Natural killer cell (primary cell): ENCODE measurements at places on chromosomes 3 and 15.

DNA sequence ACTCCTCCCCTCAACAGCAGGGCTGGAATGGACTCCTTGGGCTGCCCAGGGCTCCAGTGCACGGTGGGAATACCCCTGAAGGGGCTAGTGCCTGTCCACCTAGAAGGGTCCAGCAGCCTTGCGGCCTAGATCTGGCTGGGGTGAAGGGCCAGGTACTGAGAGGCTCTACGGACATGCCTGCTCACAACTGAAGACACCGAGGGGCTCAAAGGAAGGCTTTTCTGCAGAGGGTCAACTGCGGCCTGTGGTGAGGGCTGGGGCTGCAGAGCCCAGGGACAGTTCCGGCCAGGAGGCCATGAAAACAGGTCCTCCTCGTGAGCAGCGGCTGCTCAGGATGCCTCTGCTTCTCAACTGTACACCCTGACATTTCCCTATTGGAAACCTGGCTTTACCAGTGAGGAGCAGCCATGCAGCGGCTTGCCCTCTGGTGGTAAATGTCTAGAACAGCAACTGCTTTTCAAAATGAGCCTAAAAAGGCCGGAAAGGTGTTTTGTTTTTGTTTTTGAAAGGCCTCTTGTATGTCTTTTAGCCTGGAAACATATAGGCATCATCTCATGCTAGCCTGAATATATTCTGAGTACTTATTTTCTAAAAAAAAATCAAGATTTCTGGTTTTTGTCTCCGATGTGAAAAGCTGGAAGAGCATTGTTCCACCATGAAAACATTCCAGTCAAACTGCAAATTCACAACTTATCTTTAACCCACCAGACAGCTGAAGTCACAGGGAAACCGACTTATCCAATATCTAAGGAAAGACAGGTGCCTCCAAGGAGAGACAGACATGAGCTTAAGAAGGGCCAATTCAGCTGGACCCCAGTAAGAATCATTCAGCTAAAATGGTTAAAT is 163.4 kb downstream of the KLF13 start:
- H3K4me1 ChIP-seq, result peaks cover 19% of the 10 kb centered on the region
- no peak overlapping the region for H3K4me3 ChIP-seq
- no peak overlapping the region for H3K27ac ChIP-seq
- H3K27me3 ChIP-seq, result no peaks in the 10 kb centered on the region
- H3K36me3 ChIP-seq, result no peaks in the 10 kb centered on the region

DNA sequence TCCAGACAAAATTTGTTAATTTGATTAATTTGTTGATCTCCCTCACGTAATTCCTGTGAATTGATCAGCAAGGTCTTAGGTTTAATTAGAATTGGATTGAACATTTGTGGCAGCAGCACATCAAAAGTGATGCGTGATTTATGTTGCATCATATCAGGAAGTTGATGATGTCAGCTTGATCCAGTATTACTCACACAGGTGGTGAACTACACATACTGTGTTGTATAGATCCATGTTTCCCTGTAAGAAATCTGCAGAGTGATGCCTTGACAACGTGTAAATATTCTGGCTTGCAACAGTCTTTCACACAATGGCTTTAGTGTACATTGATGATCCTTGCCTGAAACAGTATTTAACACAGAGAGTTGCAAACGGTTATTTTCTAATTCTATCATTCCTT is 200.4 kb downstream of the ADAMTSL3 start:
- no peaks in the 10 kb centered on the region for H3K4me1 ChIP-seq
- H3K36me3 ChIP-seq, result no peaks in the 10 kb centered on the region
- H3K27ac ChIP-seq, result no peak overlapping the region
- H3K4me3 ChIP-seq, result no peak overlapping the region
- no peaks in the 10 kb centered on the region for H3K27me3 ChIP-seq

GRCh38 chr3:73072634-73073033 is 11.2 kb downstream of the EBLN2 start:
- no peaks in the 10 kb centered on the region for H3K27me3 ChIP-seq
- H3K36me3 ChIP-seq, result no peaks in the 10 kb centered on the region
- H3K27ac ChIP-seq, result no peak overlapping the region
- no peak overlapping the region for H3K4me3 ChIP-seq
- peaks cover 18% of the 10 kb centered on the region for H3K4me1 ChIP-seq

DNA sequence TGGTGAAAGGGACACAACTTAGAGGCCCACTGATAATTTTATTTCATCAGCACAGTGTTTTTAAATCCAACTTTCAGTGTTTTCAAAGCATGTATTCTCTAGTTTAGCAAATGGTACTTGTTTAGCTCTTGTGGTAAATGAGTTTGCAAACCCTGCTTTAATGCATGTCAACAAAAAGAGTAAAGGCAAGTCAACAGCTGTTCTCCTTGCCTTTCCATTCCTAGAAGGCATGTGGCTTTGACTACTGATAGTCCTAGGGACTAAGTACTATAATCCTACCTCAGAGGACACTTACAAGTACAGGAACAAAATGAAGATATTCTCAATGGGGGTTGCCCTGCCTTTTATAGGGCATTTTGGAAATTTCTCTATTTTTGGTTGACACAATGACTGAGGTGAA is 13.1 kb downstream of the NPTN start:
- no peaks in the 10 kb centered on the region for H3K4me1 ChIP-seq
- no peak overlapping the region for H3K4me3 ChIP-seq
- H3K27ac ChIP-seq, result no peak overlapping the region
- DNase-seq, result no peak

DNA sequence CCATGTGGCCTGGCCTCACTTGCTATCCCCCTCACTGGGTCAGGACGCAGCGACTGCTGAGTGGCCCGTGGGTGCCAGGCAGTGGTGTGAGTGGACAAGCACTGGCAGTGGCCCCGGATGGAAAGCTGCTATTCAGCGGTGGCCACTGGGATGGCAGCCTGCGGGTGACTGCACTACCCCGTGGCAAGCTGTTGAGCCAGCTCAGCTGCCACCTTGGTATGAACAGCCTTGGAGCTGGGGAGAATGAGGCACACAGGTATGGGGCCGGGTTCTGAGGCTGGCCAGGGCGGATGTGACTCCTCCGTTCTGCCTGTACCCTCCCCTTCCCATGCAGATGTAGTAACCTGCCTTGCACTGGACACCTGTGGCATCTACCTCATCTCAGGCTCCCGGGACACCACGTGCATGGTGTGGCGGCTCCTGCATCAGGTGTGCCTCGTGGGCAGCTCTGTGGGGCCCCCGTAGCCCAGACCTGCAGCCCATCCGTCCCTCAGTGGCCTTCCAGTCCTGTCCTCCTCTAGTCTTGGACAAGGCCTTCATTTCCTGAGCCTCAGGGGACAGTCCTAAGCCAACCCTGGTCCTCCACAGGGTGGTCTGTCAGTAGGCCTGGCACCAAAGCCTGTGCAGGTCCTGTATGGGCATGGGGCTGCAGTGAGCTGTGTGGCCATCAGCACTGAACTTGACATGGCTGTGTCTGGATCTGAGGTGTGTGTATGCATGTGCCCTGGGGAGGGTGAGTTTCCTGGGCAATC is 28.2 kb downstream of the NBEAL2 start:
- H3K4me3 ChIP-seq, result no peak overlapping the region
- no peaks in the 10 kb centered on the region for H3K27me3 ChIP-seq
- no peak overlapping the region for H3K27ac ChIP-seq
- H3K4me1 ChIP-seq, result peaks cover 18% of the 10 kb centered on the region
- peaks cover 60% of the 10 kb centered on the region for H3K36me3 ChIP-seq

DNA sequence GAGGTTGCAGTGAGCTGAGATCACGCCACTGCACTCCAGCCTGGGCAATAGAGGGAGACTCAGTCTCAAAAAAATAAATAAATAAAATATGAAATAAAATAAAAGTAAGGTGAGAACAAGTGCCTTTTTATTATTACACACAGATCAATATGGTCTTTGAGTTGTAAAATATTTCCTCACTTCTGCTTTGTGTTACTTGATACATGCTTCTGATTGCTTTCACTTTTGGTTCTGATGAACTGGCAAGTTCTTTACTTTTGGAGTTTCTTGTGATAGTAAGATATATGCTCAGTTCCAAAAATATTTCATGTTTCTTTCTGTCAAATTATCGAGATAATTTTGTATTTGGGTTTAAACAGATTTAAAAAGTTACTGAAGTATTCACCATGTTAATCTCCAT is 16.6 kb upstream of the GYG1 start:
- H3K4me3 ChIP-seq, result no peak overlapping the region
- no peaks in the 10 kb centered on the region for H3K4me1 ChIP-seq
- no peaks in the 10 kb centered on the region for H3K27me3 ChIP-seq
- H3K27ac ChIP-seq, result no peak overlapping the region
- no peaks in the 10 kb centered on the region for H3K36me3 ChIP-seq
